ENCODE measurements at places on chromosomes 12 and 14.
A peak's percentile ranks its signal among the peaks of the same experiment; 100 is the strongest.

DNA sequence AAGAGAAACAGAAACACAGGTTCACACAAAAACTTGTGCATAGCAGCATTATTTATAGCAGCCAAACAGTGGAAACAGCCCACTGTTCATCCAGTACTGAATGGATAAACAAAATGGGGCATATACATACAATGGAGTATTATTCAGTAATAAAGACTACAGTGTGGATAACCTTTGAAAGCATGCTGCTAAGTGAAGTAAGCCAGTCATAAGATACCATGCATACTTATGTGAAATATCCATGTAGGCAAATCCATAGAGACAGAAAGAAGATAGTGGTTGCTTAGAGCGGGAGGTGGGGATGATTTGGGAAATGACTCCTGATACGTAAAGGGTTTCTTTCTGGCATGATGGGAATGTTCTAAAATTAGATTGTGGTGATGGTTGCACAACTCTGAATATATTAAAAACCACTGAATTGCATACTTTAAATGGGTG is 99.4 kb downstream of the CRADD start:
- DNase-seq, result no peak

- no peak for DNase-seq
Observed at GRCh38 chr12:103780992-103781391, 60.0 kb downstream of the NT5DC3 start.

DNA sequence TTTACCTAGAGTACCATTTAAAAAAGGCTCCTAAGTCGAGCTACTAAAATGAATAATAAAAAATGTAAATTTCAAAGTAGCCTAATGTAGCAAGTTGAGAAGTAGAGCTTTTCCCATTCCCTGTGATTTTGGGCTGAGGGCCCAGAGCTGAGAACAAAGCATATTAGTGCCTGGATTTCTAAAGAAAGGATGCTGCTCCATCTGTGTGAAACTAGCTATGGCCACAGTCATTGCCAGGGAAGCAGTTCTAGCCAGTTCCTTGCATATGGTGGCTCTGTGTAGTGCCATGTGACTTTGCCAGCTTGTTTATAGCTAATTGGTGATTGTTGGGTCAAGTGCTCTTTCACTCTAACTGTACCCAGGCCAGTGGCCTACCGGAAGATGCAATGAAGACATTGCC is 20.4 kb upstream of the FBXO33 start:
- no peak for DNase-seq

- DNase-seq, result no peak
Observed at GRCh38 chr12:2376908-2377657, 324.3 kb downstream of the CACNA1C start.

- DNase-seq, result no peak
Observed at GRCh38 chr12:131988054-131988796, 38.5 kb downstream of the EP400 start.

- DNase-seq, result no peak
Observed at GRCh38 chr14:79056879-79057278, 886.7 kb downstream of the NRXN3 start.

GRCh38 chr14:73209953-73210352 is 27.4 kb upstream of the PAPLN start:
- no peak for DNase-seq

DNA sequence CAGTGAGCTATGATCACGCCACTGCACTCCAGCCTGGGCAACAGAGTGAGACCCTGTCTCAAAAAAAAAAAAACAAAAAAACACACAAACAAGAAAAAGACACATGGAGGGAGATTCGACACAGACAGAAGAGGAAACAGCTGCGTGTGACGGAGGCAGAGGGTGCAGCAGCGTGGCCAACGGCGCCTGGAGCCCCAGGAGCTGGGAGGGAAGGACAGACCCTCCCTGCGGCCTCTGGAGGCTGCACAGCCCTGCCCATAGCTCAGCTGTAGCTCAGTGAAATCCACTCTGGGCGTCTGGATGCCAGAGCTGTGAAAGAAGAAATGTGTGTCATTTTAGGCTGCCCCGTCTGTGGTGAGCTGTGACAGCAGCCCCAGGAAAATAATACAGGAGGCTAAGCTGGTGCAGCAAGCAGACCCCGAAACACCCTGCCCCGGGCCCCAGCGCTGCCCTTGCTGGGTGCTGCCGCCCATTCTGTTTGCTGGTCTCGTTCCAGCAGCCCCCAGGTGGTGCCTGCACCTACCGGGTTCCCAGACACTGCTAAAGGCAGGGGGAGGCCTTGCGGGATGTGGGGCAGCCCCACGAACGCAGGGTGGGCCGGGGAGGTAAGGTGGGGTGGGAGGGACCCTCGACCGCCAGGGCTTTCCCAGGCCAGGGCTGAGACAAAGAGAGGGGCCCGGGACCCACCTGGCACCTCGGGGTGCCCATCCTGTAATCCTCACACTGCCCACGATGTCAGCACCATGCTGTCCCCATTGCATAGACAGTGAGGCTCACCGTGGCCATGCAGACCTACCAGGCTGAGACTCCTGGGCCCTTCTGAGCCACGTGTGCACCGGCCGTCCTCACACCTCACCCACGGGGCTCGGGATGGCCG is 21.2 kb downstream of the GALNT9 start:
- DNase-seq, result no peak

DNA sequence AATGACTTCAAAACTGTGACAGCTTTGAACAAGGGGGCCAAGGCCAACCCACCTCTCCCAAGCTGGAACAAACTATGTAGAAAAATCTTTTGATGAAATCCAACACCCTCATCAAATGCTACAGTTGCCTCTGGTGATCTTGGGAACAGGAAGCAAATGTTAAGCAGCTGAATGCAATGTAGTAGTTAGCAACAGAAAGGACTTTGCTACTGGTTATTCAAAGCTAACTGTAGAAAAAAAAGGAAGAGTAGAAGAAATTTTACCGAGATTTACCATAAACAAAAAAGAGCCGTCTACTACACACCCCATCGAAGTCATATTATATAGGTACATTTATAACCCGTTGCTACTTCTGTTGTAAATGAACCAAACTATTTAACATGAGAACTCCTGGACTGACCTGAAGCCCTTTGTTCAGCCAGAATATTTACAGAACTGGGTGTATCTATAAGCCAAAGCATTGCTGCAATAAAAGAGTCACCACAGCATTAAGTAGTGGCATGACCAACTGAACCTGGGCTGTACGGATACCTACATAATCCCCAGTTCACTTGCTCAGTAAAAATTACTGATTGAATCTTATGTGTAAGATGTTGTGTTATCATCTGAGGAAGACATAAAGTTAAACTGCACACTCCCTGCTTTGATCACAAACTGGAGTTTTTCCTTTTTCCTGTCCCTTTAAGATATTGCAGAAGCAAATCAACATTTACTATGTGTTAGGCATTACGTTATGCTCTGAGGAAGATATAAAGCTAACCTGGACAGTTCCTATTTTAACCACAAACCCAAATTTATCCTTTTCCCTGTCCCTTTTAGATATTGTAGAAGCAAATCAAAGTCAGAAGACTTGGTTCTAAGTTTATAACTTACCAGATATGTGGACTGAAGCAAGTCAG is 25.1 kb downstream of the SYNJ2BP start:
- DNase-seq, result no peak

GRCh38 chr14:75280291-75280830 is 1.7 kb downstream of the FOS start:
- no peak for DNase-seq

GRCh38 chr12:124479680-124480468 is 87.5 kb downstream of the NCOR2 start:
- no peak for DNase-seq

DNA sequence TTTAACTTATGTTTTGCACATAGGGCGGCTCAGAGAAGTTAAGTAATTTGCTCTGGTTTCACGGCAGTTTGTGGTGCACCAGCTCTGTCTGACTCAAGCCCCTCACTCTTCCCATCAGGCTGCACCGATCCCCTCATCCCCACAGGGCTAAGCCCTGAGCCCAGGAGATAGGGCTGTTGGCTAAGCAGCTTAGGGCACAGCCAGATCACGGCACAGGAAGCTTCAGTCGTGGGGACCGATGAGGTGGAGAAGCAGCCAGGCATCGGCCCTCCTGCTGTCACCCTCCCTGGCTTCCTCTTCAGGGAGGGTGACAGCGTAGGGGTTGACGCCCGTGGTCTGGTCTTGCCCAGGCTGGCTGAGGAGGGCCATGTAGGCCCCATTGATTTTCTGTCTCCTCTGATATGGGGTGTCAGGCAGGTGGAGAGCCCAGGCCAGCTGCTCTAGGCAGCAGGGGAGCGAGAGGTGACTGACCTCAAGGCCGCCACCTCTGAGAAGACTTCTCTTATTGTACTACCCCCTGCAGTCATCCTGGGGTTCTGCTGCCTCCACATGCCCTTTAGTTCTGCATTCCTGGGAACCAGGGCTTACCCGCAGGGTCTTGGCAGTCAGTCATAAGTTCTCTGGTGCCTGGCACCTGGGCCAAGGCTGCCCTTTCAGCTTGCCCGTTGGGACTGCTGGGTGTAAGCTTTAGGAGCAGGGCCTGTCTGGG is 166.4 kb downstream of the TSPAN9 start:
- DNase-seq, result no peak

DNA sequence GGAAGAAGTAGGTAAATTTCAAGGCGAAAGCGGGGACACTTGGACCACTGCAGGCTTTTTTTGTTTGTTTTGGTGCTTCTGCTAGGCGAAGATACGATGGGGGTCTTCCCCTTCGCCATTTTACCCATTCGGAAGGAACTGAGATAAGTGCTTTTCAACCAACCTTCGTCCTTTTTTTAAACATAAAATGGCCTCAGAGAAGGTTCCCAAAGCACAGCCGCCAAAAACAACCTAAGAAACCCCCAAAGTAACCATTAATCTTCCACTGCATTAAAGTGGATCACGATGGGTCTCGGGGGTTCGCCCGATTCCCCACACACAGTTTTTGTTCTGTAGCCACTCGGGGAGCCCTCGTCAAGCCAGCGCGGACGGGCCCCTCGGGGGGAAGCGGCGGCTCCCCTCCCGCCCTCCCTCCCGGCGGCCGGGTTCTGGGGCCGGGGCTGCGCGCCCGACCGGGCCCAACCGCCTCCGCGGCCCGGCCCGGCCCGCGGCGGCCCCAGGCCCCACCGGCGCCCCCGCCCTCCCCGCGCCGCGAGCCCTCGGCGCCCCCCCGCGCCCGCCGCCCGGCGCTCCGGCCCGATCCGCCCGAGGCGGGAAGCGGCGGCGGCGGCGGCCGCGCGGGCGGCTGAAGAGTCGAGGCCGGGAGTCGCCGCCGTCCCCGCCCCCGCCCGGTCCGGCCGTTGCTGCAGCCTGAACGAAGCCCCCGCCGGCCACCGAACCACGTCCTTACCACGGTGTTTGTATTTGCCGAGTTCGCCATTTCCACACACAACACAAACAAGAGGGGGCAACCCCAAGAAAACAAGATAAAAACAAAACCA is 790 bp downstream of the GTF2A1 start:
- DNase-seq, result peak; percentile 24

- no peak for DNase-seq
Observed at GRCh38 chr12:39368096-39368495, 74.8 kb downstream of the KIF21A start.

DNA sequence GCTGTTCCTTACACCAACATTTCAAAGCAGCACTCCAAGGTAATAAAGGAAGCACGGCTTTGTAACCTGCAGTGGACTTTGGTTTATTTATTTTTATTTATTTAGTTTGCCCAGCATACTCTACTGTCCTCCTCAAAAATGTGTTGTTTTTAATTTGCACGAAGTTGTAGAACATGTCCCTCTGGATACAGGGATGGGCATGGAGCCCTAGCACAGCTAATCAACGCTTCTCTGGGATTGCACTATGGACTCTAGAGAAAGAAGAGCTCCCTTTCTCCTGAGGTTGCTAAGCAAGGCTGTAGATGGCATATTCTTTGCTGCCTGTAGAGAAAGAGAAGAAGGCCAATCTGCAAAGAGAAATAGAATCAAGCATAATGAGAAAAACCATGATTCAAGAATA is 5.9 kb upstream of the ANAPC5 start:
- DNase-seq, result no peak

- DNase-seq, result no peak
Observed at GRCh38 chr12:47276253-47276620, 196.5 kb upstream of the AMIGO2 start.

GRCh38 chr12:120574106-120574505 is 7.1 kb downstream of the POP5 start:
- no peak for DNase-seq

DNA sequence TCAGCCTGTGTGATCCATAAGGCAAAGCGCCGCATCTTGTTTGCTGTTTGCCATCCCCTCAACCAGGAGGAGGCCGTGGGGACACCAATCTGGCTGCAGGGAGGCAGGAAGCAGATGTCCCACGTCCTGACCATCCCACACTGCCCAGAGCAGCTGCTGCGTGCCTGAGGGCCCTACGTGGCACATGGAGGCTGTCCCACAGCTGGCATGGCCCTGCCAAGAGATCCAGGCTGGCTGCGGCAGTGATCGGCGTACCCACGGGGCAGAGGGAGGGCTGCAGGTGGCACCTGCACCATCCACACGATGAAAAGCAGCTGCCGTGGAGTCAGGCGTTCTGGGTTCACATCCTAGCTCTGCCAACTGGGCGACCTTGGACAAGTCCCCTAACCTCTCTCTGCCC is 42.0 kb downstream of the NCOR2 start:
- DNase-seq, result peak; percentile 67

GRCh38 chr12:46209914-46210872 is 58.6 kb downstream of the SLC38A1 start:
- peak; percentile 5 for DNase-seq

DNA sequence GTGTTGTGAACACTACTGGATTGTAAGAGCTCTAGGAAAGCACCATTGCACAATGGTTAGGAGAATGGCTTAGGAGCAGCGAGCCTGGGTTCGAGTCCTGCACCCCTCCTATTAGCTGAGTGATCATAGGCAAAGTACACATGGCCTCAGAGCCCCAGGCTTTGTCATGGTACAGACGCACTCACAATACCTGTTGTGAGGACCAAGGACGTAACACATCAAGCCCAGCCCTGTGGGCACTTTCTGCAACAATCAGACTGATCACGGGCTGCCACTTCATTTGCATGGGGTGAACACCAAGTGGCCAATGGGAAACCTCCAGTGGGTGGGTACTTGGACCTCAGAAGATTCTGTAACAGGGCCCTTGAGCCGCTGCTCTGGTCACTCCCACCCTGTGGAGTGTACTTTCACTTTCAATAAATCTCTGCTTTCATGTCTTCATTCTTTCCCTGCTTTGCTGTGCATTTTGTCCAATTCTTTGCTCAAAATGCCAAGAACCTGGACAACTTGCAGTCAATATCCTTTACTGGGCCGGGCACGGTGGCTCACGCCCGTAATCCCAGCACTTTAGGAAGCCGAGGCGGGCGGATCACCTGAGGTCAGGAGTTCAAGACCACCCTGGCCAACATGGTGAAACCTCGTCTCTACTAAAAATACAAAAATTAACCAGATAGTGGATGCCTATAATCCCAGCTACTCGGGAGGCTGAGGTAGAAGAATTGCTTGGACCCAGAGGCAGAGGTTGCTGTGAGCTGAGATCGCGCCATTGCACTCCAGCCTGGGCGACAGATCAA is 28.2 kb downstream of the GLRX5 start:
- DNase-seq, result no peak

GRCh38 chr12:1344245-1344644 is 250.1 kb downstream of the FBXL14 start:
- DNase-seq, result no peak

- DNase-seq, result no peak
Observed at GRCh38 chr14:61860294-61860918, 98.2 kb downstream of the SNAPC1 start.
